ENCODE measurements at places on chromosomes 1 and 21.
A peak's percentile ranks its signal among the peaks of the same experiment; 100 is the strongest.

DNA sequence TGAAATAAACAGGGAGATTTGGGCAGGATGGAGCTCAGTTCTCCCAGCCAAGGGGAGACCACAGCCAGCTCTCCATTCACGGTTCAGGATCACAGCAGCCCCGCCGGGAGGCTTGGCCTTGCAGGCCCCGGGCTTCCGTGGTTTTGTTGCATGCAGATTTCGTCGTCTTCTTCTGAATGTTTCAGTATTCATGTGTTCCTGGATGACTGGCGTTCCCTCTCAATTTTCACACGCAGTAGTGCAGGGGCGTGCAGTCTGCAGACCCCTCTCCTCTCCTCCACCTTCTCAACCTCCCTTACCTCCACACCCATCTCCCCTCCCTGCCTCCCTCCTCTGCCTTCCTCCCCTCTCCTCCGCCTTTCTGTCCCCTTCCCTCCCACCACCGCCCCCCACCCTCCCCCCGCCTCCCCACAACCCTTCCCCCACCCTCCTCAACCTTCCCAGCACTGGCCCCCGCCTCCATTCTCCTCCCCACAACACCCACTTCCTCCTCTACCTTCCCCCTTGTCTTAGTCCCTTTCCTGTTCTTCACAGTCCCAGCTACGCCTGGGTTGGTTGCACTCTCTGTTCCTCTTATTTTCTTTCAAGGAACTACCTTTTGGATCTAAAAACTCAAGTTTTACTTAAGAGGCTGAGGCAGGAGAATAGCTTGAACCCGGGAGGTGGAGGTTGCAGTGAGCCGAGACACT, 8.4 kb upstream of the SLC19A1 start:
- no peak for DNase-seq

DNA sequence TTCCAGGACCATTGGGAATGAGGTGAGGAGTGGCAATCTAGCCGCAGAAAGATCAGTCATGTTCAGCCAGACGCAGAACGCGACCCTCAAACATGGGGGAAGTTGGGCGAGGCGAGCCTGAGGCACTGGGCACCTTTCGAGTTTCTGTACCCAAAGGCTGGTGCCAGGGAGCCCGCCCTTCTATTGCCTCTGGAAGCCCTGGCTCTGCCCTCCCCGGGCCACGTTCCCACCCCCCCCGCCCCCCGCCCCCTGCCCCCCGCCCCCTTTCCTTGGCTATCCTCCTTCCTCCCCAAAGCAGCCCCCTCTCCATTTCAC, 2.2 kb upstream of the ZBTB7B start:
- peak; percentile 57 for DNase-seq

DNA sequence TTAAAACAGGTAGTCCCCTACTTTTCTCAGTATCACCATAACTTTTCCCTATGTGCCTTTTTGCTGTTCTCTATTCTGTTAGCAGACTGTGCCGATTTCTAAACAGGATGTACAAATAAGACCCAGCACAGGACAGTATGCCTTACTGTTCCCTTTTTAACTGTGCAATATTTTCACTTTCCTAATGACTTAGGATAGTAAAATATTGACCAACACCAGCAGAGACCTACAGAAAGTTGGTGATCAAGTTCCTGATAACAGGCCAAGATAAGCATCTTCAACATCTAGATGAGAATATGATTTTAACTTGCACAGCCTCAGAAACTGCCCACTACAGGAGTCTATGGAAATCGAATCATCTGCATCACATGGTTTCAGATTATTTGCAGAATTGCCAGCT, 42.0 kb downstream of the ADSS2 start:
- DNase-seq = no peak

DNA sequence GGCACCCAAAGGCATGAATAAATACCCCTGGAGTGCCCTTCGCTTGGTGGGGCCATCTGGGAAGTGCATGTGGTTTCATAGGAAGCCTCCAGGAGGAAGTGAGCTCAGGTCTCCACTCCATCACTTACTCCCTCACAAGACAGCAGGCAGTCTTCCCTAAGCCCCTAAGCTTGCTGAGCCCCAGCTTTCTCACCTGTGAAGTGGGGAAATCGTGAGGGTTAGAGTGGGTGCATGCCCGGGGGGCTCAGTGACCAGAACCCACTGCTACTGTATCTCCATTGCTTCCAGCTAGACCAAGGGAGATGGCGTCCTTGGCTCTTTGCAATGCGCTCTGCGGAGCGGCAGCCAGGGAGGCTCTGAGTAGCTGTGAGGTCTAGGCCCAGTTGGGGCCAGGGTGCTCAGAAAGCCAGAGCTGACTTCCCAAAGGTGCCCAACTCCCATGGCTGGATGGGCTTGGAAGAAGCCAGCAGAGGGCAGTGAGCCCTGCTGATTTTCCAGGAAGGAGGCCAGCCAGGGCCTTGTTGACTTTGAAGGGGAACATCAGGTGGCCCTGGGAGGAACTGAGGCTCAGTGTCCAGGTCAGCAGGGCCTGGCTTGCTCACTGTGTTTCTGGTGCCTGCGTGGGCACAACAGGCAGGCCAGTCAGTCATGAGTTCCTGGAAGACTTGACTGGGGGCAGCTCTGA, 27.3 kb downstream of the CDCP2 start:
- peak; percentile 34 for DNase-seq

DNA sequence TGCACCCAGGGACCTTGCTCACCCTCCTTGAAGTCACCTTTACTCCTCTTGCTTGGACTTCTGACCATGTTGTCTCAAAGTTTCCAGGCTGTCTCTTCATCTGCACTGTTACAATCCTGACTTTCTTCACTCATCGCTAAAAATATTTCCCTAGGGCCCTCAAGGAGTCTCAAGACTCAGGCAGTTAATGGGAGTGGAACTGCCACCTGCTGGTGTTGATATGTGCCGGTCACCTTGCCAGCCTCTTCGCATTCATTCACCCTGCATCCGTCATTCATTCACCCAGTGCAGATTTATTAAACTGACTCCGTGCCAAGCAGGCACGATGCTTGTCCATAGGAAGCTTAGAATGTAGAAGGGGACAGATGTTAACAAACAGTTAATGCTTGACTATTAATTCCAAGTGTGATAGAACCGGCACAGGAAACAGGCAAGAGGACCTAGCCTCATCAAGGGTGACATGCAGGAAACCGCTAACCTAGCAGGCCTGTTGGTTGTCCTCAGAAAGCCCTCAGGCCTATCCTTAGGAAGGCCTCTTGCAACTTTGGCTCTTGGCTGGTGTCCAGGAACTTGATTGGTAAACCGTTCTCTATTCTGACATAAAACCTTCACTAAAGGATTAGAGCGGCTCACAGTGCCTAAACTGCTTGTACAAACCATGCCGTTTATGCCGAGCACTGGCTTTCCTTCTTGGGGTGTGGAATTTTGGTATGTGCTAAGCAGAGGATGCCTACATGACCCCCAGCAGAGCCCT, 342.2 kb downstream of the CAMTA1 start:
- DNase-seq = no peak

DNA sequence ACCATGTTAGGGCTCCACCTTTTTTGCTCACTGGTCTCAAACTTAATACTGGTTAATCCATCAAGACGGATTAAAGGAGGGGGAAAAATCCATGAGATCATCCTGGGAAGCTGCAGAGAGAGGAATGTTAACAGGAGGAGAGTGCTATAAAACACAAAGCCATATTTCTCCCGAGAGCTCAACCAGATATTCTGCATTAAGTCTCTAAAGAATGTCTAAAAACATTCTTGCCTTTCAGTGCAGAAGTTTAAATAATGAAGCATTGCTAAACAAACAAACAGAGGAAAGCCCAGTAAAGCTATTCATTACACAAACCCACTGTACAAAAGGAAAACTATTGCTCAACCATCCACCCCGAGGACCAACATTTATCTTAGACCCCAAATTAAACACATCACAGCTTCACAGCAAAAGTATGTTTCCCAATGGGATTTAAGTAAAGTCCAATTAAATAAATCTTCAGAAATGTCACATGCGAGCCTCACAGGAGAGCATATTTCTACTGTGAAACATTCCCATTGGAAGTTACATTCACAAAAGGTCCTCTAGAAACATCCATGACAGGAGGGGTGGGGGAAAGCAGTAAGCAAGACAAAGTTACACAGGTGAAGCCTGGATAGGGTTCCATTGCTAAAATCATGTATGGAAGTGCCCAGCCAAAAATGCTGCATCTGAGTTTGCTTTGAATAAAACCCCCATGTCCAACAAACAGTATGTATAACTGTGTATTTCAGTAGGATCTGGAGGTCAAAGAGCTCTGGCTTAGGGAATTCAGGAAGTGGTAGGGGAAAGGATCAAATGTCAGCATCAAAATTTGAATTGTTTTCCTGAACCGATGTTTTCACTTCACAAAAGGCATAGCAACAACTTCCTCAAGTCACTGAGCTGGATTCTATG, 23.3 kb downstream of the DUSP10 start:
- no peak for DNase-seq

- DNase-seq = no peak
Observed at GRCh38 chr1:234896477-234897389, 231.9 kb downstream of the TOMM20 start.

DNA sequence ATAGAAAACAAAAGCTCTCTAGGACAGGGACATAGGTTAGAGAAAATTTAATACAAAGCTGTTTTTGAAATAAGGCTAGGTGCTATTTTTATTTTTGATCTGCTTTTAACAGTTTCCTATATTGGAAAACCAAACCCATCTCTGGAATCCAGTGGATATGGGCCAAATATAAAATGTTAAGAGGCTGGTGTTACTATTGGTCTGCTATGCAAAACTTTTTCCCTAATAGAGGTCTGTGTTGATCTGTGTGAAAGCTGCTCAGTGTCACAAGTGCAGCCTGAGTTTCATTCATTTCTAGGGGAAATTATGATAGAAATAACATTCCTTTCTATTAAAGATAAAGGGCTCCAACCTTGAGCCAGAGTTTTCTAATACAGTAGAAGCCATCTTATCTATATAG, 116.4 kb downstream of the OLFML2B start:
- no peak for DNase-seq

GRCh38 chr1:4016351-4017130, 116.5 kb upstream of the C1orf174 start:
- no peak for DNase-seq

Measured in prostate gland (tissue), 2 donors.